ENCODE measurements at places on chromosomes 7 and 10.

GRCh38 chr10:119940487-119940886 is 48.0 kb downstream of the SEC23IP start:
- no peak for DNase-seq

- DNase-seq: no peak
Measured at GRCh38 chr7:134284011-134284410, 32.7 kb downstream of the SLC35B4 start.

DNA sequence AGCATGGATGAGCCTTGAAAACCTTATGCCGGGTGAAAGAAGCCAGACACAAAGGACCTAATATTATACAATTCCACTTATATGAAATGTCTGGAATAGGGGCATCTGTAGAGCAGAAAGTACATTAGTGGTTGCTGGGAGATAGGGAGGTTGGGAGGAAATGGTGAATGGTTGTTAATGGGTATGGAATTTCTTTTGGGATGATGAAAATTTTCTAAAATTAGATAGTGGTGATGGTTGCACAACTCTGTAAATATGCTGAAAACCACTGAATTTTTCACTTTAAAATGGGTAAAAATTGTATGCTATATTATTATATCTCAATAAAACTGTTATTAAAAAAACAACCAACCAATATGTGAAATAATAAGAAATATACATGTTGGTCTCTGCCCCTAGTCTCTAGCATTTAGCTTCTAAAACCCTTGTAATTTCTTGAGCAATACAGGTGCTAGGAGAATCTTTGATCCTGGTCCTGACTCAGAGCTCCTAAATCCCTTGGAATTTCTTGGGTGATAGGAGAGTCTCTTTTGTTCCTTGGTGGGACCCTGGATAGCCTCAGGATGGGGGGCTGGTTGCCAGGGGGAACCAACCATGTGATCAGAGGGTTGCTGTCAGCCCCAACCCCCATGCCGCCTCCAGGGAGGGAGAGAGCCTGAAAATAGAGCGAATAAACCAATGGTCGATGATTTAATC is 64.0 kb downstream of the TACR2 start:
- no peak for DNase-seq

- no peak for DNase-seq
Measured at GRCh38 chr10:86967481-86967941, 771 bp upstream of the ADIRF start.

GRCh38 chr10:96743988-96744585 is 23.8 kb upstream of the PIK3AP1 start:
- DNase-seq: no peak

DNA sequence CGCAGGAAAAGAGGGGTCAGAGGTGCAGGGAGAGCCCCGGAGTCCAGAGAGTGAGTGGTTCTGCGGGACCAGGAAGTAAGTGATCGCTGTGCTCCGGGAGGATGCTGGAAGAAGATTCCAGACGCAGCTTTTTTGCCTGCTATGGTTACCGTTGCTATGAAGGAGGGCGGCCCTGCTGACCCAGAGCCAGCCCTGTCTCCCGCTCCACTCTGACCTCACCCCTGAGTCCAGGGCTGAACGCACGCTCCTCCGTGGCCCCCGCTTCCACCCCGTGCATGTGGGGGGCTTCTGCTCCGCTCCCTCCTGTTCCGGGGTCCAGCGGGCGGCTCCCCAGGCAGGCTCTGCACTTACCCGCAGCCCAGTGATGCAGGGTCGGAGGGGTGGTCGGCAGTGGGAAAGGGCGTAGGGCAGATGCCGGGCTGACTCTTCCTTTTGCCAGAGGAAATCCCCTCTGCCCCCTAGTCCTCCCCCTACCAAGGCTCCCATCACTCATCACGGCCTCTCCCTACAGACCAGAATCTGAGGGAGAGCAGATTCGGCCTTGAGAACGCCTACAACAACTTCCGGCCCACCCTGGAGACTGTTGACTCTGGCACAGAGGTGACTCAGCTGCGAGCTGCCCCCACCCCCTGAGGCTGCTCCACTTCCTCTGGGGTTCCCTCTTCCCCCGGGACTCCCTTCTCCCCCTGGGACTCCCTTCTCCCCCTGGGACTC is 2.7 kb upstream of the MUC17 start:
- peak; percentile 53 for DNase-seq

GRCh38 chr7:55005241-55005851 is 13.5 kb upstream of the EGFR start:
- no peak for DNase-seq

DNA sequence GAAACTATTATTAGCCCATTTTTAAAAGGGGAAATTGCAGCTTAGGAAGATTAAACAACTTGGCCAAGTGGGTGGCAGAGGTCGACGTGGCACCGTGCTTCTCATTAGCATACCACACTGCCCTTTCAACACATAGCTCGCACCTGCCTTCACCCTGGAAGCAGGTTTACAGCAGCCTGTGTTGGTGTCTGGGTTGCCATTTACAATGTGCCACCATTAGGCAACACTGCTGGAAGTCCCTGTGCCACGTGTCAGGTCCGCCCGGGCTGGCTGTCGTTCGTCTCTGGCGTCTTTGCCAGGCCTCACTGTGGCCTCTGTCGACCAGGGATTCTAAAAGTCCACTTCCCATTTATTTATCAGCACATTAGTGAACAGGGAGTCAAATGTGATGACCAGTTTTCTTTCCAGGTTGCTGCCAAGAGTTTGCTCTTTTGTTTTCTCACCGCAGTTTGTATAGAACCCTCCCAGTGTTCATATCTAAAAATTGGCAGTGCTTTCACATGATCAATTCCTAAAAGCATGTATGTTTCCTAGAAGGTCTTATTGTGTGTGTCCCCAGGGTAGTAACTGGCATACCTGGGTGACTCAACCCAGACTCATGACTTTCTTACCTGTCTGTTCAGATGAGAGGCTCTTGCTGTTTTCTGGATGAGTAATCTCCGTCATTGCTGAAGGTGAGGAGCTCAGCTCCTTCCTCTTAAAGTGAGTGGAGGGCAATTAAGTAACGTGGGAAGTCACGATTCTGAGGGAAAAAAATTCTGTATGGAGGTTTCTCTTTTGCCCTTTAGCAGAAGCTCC is 9.2 kb downstream of the INSIG1 start:
- no peak for DNase-seq

DNA sequence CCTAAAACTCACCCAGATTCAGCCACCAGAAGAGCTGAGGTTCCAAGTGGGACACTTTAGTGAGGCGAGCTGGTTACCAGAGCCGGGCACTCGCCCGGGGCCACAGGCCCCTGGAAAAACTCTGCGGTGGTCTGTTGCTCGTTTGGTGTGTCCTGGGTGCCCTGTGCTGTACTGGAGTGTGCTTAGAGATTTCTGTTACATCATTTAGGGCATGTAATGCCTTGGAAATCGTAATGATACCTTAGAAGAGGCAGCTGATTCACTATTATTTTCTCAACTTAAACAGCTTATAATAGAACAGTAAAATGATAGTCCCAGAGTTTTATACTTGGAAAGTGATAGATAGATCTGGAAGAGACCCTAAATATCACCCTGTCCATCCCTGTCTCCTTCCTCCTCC is 48.5 kb upstream of the BTBD16 start:
- DNase-seq: no peak

DNA sequence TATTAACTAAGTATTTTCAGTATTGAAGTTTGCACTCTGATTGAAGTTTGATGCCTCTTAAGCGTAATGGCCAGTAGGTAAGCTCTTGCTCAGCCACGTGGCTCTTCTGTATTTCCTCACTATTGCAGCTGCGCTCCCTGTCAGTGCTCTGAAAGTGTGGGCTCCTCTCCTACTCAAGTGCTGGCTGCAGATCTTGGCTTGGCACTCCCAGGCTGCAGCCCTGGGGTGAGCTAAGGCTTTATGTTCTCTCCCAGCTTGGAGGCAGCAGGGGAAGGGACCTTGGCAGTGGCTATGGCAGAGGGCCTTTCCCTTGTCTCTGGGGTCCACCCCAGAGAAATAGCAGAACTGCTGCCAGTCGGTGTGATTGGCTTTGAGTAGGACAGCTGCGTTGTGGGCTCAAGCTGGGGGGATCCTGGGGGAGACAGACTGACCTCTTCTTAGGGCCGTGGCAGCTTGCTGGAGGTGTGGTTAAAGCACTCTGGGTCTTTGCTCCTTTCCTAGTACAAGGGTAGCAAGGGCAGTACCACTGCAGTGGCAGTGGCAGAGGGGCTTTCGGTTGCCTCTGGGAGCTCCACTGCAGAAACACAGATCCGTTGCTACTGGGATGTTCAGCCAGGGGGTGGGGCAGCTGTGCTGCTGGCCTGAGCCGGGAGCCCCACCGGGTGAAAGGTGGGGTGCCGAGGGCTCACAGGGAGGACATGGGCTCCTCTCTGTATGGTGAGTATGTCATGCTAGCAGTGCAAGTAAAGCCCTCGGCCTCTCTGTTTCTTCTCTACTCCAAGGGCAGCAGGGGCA is 100.5 kb downstream of the GLCCI1 start:
- no peak for DNase-seq

- DNase-seq: no peak
Measured at GRCh38 chr10:36336315-36336714, 694.2 kb upstream of the FZD8 start.

DNA sequence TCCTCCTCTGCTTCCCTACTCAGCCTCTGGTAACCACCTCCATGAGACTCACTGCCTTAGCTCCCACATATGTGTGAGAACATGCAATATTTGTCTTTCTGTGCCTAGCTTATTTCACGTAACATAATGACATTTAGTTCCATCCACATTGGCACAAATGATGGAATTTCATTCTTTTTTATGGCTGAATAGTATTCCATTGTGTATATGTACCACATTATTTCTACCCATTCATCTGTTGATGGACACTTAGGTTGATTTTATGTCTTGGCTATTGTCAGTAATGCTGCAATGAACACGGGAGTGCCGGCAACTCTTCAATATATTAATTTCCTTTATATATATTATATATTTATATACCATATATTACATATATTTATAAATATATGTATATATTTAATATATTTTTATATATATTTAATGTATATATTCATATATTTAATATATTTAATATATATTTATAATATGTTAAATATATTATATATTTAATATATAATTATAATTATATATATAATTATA is 1046.9 kb downstream of the DNAJB9 start:
- no peak for DNase-seq
